Kidney (tissue), 22 donors: ENCODE measurements at places on chromosomes 13 and 19. TPM values are rescaled to one million over a fixed set of nuclear protein-coding genes. Genes with fewer than 3 reads are reported as not detected.

DNA sequence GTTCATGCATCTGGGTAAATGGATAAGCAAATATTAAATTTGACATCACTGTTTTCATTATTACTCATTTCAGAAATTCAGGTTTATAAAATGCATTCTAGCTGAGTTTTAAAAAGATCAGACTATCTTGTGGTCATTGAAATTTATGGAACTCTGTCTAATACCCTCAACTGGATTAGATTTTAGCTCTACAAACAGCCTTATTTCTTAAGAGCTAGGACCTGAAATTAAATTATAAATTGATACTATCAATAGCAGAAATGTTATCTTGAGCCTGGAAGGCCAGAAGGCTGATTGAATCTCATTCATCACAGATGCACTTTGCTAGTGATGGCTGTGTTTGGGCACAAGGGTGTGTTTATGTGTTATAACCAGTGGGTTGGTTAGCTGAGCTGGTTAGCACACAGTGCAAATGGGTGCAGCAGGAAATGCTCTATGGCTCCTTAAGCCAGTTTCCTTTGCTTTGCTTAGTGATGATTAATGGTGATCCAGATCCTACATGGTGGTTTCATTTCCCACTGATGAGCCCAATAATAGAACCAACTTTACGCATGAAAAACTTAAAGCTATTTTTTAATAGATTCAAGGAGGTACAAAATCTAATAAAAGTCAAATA is 310.8 kb upstream of the KLF12 start:
- no peak for DNase-seq

GRCh38 chr13:26067601-26068000 is 15.8 kb upstream of the SHISA2 start:
- DNase-seq: no peak

DNA sequence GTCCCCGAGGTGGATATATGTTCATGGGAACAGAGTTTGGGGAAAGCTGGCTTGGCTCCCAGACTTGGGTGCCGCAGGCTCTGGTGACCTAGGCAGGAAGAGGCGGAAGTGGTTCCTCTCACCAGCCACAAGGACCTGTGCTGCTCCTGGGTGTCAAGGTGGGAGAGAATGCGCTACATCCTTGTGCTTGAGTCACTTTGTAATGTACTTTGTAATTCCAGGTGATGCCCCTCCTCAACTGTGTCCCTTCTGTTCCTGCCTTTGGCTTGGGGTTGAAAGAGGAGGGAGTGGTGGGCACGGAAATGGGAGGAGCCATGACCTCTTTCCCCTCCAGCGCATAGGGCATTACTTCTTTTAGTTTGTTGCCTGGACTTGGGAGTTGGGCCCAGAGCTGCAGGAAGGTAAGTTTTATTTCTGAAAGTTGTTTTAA is 10.9 kb downstream of the GARRE1 start:
- DNase-seq: no peak

DNA sequence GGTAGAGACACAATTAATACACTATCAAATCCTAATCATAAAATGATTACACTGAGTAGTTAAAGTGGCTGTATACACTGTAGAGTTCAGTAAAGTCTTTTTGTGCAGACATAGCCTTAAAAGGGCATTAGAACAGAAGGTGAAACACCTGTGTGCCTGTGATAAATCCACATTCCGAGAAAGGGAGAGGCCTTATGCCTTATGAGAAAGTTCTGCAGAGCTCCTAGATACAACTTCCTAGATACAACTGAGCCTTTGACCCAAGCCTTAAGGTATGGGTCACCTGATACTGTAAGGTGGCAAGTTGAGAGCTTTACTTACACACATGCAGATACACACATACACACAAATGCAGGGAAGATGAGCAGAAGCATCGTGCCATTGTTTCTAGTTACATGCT is 6.3 kb downstream of the SERP2 start:
- no peak for DNase-seq

GRCh38 chr13:41459432-41460073 is 2.2 kb downstream of the RGCC start:
- DNase-seq: no peak

Gene SLC10A2
- total RNA-seq: 0.19 TPM

- DNase-seq: no peak
Measured at GRCh38 chr13:28540612-28541011, 45.7 kb upstream of the FLT1 start.
